SJCRH30 (cell line): ENCODE measurements at places on chromosomes 6 and 20. TPM values are rescaled to one million over a fixed set of nuclear protein-coding genes. Genes with fewer than 3 reads are reported as not detected.

Gene RPS10
- total RNA-seq: 2,129 and 2,719 TPM in 2 replicates

- DNase-seq: no peak
Observed at GRCh38 chr20:6674831-6675230, 92.7 kb upstream of the BMP2 start.

- DNase-seq: no peak
Observed at GRCh38 chr20:40431611-40432010, 257.4 kb downstream of the MAFB start.

- peak; percentile 55 for DNase-seq
Observed at GRCh38 chr6:26420688-26421171, 18.7 kb downstream of the BTN3A1 start.

DNA sequence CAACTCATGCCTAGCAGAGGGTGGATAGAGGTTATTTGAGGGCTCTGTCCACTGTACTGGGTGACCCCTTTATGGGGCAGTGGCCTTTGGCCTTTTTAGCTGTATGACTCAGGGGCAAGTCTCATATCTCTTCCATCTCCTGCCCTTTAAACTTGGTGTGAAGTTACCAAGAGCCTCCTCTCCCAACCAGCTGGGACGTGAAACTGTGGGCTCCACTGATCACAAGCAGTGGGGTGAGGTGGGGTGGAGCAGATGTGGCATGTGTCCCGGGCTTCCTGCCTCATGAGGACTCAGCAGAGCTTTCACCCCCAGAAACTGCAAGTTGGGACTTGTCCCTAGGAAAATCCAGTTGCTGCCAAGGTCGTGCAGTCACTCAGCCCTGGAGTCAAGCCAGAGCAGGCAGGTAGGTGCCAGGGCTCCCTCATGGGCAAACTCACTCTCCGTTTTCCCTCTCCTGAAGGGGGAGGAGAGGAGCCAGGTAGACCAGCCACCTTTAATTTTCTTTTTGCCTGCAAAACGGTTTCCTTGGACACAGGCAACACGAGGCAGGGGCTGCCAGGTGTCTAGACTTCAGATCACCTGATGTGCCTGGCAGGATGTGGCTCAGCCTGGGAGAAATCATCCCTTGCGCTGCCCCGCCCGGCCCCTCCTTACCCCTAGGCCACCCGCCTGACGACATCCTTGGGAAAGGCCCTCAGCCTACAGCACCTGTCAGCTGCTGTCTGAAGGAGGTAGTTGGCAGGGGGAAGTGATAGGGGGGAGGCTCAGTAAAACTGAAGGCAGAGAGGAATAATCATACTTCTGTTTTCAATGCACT lies 4.0 kb downstream of the CDKN1A start:
- peak; percentile 80 for DNase-seq

DNA sequence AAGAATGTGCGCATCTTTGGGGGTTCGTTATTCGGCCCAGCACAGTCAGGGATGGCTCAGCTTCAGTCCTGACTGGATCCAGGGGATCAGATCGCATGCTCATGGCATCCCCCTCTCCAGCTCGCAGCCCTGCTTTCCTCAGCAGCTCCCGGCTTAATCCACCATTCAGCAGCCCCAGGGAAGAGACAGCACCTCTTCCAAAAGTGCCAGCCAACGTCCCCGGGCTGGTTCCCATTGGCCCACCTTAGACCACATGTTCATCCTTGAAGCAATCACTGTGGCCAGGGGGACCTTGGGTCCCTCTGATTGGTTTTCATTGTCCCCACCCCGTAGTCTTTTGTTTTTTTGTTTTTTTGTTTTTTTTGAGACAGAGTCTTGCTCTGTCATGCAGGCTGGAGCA lies 188.7 kb downstream of the ZMYND8 start:
- no peak for DNase-seq

DNA sequence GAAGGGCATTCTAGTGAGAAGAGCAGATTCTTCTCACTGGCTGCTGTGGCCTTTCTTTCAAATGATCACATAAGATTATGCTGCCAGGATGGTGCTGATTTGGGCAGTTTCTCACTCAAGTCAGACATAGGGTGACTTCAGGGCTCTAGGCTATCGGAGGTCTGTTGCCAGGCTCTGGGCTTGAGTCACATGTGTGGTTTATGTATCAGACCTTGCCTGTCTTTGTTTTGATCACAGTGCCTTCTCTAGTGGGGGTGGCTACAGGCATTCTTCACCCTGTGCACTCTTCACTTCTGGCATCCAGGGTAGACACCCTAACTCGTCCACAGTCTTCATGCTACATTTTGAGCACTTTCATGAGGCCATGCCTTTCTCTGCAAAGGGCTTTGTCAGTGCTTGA lies 823.7 kb upstream of the MAN1A1 start:
- no peak for DNase-seq

GRCh38 chr20:35757098-35757705 lies 14.6 kb upstream of the PHF20 start:
- no peak for DNase-seq

Gene PMEPA1
- total RNA-seq: 15.0 and 15.4 TPM in 2 replicates

DNA sequence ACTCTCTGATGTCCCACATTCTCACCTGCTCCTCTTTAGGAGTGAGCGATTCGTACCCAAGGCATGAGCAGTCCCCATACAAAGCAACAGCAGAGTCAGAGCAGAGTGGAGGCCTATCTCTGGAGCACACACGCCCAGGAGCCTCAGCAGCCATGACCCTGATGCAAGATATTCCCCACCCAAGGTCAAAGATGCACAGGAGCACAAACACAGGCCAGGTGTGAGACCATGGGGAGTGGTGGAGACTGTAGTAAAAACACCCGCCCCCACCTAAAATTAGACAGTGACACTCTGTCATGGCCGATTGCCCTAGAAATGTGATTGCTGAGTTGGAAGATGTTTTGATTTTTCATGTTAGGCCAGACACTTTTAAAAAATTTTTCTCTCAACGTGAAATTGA lies 21.4 kb downstream of the RRBP1 start:
- no peak for DNase-seq

Gene EYS
- not detected in 2 replicates for total RNA-seq

DNA sequence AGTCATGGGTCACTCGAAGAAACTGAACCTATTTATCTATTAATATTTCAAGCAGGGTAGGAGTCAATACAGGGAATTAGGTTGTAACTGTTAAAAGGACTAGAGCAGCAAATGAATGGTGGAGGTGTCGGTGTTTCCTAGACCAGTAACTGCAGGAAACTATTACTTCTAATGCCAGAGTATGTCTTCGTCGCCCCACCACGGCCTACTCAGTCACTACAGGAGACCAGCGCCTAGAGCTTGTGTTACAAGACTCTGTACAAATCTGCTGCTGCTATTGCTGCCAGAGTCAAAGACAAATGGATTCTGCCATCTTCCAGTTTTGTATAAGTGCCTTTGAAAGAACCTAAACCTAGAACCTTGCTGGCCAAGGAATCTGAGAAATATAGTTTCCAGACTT lies 343.9 kb downstream of the SOX4 start:
- DNase-seq: no peak

Gene SAPCD1
- total RNA-seq: 0.89 and 1.4 TPM in 2 replicates

DNA sequence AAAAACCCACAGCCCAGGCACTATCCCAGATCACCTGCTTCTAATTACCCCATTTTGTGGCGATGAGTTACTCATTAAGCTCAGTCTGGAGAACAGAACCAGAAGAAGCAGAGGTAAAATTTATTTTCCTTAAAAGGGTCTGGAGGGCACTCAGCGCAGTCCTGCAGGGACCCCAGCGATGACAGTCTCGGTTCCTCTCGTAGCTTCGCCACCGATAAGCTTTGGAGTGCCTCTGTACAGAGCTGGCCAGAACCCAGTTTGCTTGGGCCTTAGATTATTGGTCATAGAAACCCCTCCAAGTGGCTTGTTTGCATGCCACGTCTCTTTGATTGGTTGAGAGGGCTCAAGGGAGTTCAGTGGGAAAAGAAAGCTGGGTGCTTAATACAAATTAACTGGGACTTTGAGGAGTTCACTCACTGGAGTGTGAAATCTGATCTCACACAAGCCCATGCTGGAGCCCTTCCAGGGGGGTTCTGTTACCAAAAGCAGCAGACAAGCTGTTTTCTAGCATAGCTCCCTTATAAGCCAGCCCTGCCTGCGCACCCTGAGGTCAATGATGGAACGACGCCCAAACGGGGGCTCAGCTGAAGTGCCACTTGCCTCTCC lies 158.5 kb upstream of the ARID1B start:
- DNase-seq: peak; percentile 37

- no peak for DNase-seq
Observed at GRCh38 chr6:83231146-83231545, 38.0 kb downstream of the RWDD2A start.

Gene DNAH8
- under 0.01 and 0.03 TPM in 2 replicates for total RNA-seq

GRCh38 chr6:92124200-92124651 lies 1295.1 kb downstream of the EPHA7 start:
- peak; percentile 22 for DNase-seq

Gene WRNIP1
- total RNA-seq: 68.3 and 74.8 TPM in 2 replicates
